ENCODE measurements at places on chromosomes 1 and 21. TPM values are rescaled to one million over a fixed set of nuclear protein-coding genes. Genes with fewer than 3 reads are reported as not detected.

Gene SYCP1
- not detected for total RNA-seq

Gene KIF26B
- 45.3 TPM for total RNA-seq

Gene RAB25
- not detected for total RNA-seq

Gene IQGAP3
- total RNA-seq: 62.7 TPM

Gene GABPA
- 28.2 TPM for total RNA-seq

Gene RAB3B
- total RNA-seq: 85.0 TPM

Gene KRTAP19-3
- not detected for total RNA-seq

Gene ARHGEF10L
- 15.7 TPM for total RNA-seq

Gene PTPN22
- 2.0 TPM for total RNA-seq

Gene CR1
- under 0.01 TPM for total RNA-seq

Gene DPYD
- 24.1 TPM for total RNA-seq

Gene DYNLT5
- total RNA-seq: not detected

Gene ALPL
- 1.4 TPM for total RNA-seq

Gene PTGER3
- 1.6 TPM for total RNA-seq

Gene DTL
- total RNA-seq: 0.66 TPM

Gene NDUFS2
- 115 TPM for total RNA-seq

Gene C1orf226
- total RNA-seq: 0.29 TPM

Gene SERPINC1
- 0.43 TPM for total RNA-seq

Gene SPRR4
- not detected for total RNA-seq

Gene SH2D2A
- total RNA-seq: not detected

Gene TMEM183A
- 110 TPM for total RNA-seq

Gene LIPI
- not detected for total RNA-seq

Gene CSF1
- total RNA-seq: 28.8 TPM

Gene PLA2G2A
- total RNA-seq: not detected

Gene DNAH14
- 15.0 TPM for total RNA-seq

Gene NR1I3
- total RNA-seq: not detected

Gene WDR64
- total RNA-seq: not detected

All from placental pericyte (primary cell).